Breast epithelium (tissue), 4 donors: ENCODE measurements at places on chromosomes 2 and 18.

- peaks cover 12% of the 10 kb centered on the region for H3K4me1 ChIP-seq
- peak overlapping the region; percentile 91 for H3K4me3 ChIP-seq
- H3K27me3 ChIP-seq = no peaks in the 10 kb centered on the region
- peak overlapping the region; percentile 99 for H3K27ac ChIP-seq
- H3K36me3 ChIP-seq = no peaks in the 10 kb centered on the region
- DNase-seq = no peak
Measured at GRCh38 chr18:9913151-9913525, 678 bp upstream of the VAPA start.

GRCh38 chr2:241794250-241794823 is 14.7 kb upstream of the NEU4 start:
- DNase-seq = peak; percentile 4
- H3K27me3 ChIP-seq = no peaks in the 10 kb centered on the region

DNA sequence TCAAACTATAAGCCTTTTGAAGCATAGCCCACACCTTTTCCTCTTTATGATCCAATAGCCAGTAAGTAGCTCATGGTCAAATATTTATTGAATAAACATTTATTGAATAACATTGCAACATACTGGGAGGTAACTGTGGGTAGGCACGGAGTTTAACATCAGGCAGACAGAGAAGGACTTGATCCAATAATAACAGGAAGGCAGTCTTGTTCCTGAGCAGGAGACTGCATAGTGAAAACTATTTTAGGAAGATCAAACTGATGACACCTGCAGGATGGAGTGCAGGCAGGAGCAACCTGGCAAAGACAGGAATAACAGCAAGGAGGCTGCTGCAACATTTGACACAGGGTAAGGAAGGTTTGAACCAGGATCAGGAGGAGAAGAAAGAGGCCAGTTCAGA is 3.1 kb upstream of the DCTN1 start:
- peak overlapping the region; percentile 50 for H3K27ac ChIP-seq
- H3K4me1 ChIP-seq = peaks cover 24% of the 10 kb centered on the region
- DNase-seq = no peak
- H3K4me3 ChIP-seq = no peak overlapping the region
- H3K27me3 ChIP-seq = no peaks in the 10 kb centered on the region

GRCh38 chr2:163345795-163346573 is 389.8 kb downstream of the FIGN start:
- no peaks in the 10 kb centered on the region for H3K36me3 ChIP-seq
- H3K4me3 ChIP-seq = no peak overlapping the region
- H3K27me3 ChIP-seq = no peaks in the 10 kb centered on the region
- H3K27ac ChIP-seq = no peak overlapping the region

GRCh38 chr2:100853909-100854810 is 34.2 kb downstream of the NPAS2 start:
- no peaks in the 10 kb centered on the region for H3K27me3 ChIP-seq
- H3K27ac ChIP-seq = no peak overlapping the region
- H3K4me3 ChIP-seq = no peak overlapping the region

GRCh38 chr2:76506538-76506937 is 795.8 kb upstream of the GCFC2 start:
- H3K27ac ChIP-seq = no peak overlapping the region
- no peaks in the 10 kb centered on the region for H3K36me3 ChIP-seq
- no peaks in the 10 kb centered on the region for H3K27me3 ChIP-seq
- no peaks in the 10 kb centered on the region for H3K4me1 ChIP-seq
- H3K4me3 ChIP-seq = no peak overlapping the region

DNA sequence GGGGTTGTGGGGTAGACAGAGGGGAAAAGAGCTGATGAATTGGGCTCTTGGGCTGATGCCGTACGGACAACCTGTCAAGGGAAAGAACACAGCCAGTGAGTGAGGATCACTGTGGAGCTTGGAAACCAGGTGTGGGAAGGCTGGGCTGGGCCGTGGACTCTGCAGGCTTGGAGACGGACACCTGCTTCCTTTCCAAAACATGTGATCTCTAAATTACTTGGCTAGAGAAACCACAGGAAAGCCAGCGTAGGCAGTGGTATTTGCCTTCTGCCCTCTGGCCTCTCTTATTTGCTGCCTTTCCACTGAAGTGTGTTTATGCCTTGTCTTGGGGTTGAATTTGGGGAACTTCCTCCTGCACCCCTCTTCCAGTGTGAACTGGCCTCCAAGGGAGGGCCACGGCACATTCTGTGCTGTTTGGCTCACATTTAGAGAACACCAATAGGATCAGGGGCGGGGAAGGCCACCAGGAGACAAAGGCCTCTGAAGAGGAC is 267.7 kb downstream of the PRKCE start:
- no peaks in the 10 kb centered on the region for H3K27me3 ChIP-seq
- no peaks in the 10 kb centered on the region for H3K36me3 ChIP-seq
- peak overlapping the region; percentile 82 for H3K27ac ChIP-seq
- H3K4me3 ChIP-seq = peak overlapping the region; percentile 29
- peak; percentile 72 for DNase-seq
